Kidney epithelial cell (primary cell): ENCODE measurements at places on chromosomes 7 and 10. TPM values are rescaled to one million over a fixed set of nuclear protein-coding genes. Genes with fewer than 3 reads are reported as not detected.

DNA sequence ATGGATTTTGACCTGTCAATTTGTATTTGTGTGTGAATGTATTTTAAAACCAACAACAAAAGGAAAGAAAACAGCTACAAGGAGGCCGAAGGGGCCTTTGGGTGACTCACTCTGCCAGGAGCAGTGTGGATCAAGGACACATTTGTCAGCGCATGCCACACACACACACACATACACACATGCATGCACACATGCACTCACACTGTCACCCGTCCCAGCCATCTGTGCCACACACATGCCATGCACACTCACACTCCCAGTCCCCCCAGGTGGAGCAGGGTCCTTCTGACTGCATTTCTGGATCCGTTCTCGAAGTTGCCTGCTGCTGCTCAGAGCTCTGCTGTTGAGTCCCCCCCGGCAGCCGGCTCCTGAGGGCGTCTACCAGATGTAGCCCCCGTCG is 26.0 kb downstream of the SPOCK2 start:
- DNase-seq, result no peak

Gene PAXIP1
- 9.4 and 11.2 TPM in 2 replicates for total RNA-seq

DNA sequence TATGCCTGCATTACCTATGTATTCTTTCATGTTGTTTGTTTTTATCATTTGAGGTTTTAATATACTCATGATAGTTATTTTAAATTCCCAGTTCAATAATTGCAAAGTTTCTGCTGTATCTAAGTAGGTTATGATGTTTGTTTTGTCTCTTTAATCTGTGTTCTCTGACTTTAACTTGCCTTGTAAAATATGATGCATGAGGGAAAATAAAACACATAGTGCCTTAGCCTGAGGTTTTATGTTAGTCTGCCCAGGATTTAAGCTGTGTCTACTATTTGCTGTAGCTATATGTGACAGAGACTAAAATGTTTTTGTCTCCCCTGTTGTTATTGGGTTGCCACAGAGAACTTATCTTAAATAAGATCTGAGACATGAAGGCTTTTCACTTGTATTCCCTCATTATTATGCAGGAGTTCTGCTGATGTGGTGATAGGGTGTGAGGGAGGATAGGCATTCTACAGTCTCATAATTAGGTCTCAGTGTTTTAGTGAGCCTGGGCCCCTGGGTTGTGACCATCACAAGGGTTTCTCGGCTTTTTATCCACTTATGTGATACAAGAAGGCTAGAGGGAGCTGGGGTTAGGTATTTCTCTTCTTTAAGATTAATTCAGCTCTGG is 582.5 kb downstream of the CNTNAP2 start:
- no peak for DNase-seq

DNA sequence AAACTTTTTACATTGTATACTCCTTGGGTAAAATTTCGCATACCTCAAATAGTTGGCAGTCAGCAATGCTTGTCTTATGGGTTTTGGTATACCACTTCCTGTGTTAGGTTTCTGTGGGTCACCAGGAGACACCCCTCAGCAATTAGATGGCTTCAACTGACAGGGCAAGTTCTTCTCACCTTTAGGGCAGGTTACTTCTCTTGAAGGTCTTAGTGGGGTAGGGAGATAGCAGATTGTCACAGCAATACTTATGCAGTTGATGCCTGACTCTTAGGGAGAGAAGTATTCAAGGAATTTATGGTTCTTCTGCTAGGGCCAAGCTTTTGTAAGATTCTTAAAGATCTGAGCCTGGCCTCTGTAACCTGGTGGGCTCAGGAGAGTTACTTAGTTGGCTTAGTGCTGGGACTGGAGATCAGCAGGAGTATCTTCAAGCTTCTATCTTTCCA is 42.9 kb downstream of the MKLN1 start:
- DNase-seq, result peak; percentile 25

- DNase-seq, result no peak
These were observed 172.8 kb downstream of the TRIL start for GRCh38 chr7:28785041-28785995.

GRCh38 chr10:6232846-6233724 is 30.4 kb downstream of the PFKFB3 start:
- DNase-seq, result no peak

- DNase-seq, result no peak
These were observed 164.3 kb downstream of the FGFR2 start for GRCh38 chr10:121433965-121434364.

DNA sequence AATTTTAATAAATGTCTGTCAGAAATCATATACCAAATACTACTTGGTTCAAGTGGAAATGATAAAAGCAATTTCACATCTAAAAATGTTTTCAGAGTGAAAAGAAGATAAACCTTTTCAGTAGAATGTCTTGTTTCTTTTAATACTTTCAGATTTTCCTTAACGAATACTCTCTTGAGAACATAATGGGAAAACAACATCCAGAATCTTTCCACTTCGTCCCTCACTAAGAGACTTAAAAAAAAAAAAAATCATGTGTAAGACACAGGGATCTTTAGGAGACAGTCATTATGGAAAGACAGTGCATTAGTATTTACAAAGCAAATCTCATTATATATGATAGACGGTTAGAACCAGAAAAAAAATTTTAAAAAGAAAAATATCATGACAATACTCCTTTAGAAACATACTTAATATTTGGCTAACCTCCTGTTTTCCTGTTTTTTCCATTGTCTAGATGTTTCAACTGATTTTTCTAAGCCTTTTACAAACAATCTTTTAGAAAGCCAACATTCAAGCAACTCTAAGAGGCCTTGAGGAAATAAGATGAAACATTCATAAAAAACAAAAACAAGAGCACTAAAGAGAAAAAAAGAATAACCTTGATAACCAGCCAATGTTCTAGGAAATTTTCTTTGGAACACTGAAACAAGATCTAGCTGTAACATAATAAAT is 339.9 kb upstream of the LRRN3 start:
- no peak for DNase-seq

DNA sequence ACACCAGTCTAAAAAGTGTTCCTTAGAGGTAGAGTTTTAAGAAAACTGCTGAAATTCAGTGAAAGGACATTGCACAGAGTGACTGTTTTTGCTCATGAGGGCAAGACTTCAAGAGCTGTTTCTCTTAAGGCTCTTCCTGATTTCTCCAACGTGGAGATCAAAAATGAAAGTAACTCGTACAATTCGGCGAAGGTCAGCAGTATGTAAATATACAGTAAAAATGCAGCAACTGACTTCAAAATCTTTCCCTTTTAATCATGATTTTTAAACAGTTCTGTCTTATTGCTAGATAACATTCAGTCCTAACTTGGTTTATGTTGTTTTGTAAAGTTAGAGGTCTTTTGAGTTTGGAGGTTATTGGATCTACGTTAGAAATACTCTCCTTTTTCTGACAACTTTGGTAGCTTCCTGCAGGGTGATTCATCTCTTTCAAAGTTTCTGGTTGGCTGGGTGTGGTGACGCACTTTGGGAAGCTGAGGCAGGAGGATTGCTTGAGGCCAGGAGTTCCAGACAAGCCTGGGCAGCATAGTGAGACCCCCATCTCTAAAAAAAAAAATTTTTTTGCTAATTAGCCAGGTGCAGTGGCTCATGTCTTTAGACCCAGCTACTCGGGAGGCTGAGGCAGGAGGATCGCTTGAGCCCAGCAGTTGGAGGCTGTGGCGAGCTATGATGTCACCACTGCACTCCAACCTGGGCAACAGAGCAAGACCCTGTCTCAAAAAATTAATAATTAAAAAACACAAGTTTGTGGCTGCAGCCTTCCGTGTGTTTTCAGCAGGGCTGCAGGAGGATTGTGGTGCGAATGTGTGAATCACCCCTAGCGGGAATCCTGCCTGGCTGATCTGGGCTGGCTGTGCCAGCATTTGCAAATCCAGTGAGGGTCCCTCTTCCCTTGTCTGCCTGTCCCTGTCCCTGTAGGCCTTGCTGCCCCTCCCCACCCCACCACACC is 29.2 kb upstream of the AP5Z1 start:
- DNase-seq, result no peak

GRCh38 chr7:88217675-88218428 is 2.0 kb downstream of the SRI start:
- no peak for DNase-seq

DNA sequence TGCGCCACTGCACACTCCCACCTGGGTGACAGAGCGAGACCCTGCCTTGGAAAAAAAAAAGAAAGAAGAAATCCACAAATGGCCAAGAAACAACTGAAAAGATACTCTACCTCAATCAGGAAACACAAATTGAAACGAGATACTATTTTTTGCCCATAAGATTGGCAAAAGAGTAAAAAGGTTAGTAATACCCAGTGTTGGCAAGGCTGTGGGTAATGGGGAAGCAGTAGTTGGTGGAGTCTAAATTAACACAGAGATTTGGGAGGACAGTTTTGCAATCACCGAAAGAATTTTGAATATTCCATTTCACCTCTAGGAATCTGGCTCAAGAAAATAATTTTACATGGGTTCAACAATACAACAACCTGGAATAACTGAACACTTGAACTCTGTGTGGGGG is 19.9 kb downstream of the ABRAXAS2 start:
- no peak for DNase-seq

DNA sequence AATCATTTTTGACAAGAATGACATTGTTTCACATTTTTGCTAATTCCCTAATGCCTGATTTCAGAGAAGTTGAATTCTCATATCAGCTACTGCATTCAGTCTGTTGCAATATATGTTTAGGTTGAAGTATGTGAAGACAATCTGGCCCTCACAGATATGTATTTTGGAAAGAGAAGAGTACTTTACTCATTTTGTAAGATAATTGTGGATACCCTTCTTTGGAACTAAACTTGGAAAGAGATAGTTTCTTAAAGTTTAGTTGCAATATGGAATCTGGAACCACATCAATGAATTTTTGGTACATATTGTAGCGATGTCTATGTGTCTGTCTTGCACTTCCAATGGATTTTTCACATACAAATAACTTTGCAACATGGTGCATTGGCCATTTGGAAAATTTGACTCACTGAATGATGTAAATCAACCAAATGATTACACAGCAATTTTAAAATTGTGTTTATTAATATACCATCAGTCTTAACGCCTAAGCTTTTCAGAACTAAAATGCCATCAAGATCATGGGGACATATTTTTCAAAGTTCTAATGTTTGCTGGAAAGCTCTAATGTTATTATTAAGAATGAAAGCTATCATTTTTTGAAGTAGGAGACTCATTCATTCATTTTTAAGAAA is 39.3 kb upstream of the TMEM26 start:
- DNase-seq, result no peak

Gene ZNF277
- 34.6 and 35.0 TPM in 2 replicates for total RNA-seq

DNA sequence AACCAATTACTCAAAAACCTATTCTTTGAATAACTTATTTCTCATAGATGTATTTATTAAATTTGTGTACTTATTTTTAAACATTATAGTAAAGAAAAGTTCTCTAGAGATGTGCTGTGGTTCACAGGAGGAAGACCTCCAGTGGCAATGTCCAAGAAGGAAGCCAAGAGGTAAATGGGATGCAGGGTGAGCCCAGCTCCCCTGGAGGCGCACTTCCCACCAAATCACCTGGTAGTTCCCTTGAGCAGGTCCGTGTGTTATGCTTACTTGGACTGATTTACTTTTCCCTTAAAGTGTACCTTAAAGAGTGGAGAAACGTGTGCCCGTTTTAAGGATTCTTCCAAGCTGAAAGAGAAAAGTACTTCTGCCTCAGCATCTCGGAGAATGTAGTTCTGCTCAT is 55.3 kb downstream of the PAXIP1 start:
- DNase-seq, result no peak

DNA sequence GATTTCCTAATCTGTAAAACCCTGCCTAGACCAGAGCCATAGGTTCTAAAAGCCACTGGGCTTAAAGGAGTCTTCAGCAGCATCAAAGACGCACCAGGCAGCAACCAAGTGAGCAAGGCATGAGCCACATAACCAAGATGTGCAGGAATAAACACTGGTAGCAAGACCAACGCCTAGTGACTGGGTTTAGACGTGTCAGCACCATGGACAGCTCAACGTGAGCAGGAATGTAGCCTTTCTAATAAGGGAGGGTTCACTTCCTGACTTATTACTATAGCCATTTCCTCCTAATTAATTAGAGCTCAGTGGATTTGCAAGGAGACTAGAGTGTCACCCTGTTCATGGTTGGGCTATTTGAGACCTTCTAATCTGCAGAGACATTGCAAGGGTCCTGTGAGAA is 223.7 kb downstream of the LHFPL3 start:
- DNase-seq, result peak; percentile 9

GRCh38 chr7:113636727-113637421 is 281.9 kb downstream of the PPP1R3A start:
- no peak for DNase-seq

DNA sequence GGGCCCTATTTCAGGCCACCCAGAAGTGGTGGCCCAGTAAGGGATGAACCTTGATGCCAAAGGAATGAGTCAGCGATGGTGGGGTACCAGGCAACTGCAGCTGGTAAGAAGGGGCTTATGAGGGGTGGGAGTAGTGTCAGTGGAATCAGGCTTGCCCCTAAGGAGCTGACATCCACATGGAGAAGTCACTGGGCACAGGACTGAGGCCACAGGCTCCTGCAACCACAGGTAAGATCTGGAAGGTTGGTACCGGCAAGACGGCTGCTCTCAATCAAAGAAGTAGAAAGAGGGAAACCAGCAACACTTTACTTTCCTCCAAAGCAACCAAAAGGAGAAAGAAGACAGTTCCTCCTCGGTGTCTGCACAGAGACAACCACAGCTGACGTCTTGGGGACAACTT is 2.5 kb downstream of the GCK start:
- no peak for DNase-seq

Gene STEAP2
- total RNA-seq, result 5.2 and 16.4 TPM in 2 replicates

Gene HABP2
- 0.07 and 0.08 TPM in 2 replicates for total RNA-seq

Gene UBE3C
- 74.1 and 76.9 TPM in 2 replicates for total RNA-seq

DNA sequence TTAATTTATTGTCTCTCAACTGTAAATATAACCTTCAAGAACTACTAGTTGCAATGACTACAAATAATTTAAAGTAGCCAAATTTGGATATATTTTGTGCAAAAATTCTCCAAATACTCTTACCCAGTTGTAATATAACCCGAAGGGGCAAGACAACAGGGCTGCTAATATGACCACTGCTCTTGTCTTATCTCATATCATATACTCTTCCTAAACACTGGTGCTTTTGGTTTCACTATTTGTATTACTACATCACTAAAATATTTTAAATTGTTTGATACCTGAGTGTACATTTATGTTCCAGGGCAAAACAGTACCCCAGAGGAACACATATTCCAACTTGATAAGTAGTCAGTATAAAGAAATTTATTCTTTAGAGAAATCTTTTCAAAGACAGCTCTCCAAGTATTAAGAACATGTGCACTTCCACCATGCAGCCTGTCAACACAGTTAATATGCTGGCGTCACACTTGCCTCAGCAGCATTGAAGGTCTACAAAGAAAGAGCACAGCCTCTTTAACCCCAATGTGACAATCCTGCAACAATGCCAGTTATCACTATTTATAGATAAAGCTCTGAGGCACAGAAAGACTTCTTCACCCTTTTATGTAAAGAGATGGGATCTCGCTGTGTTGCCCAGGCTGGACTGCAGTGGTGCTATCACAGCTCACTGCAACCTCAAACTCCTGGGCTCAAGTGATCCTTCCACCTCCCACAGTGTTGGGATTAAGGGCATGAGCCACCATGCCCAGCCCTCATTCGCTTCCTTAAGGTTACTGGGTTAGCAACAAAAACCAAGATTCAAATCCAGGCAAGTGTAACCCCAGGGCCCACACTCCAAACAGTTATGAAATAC is 37.8 kb downstream of the RHEB start:
- no peak for DNase-seq

- peak; percentile 93 for DNase-seq
These were observed 126.2 kb downstream of the PRPF18 start for GRCh38 chr10:13712837-13713581.
